Spleen (tissue), 13 donors: ENCODE measurements at places on chromosomes 7 and 10.

DNA sequence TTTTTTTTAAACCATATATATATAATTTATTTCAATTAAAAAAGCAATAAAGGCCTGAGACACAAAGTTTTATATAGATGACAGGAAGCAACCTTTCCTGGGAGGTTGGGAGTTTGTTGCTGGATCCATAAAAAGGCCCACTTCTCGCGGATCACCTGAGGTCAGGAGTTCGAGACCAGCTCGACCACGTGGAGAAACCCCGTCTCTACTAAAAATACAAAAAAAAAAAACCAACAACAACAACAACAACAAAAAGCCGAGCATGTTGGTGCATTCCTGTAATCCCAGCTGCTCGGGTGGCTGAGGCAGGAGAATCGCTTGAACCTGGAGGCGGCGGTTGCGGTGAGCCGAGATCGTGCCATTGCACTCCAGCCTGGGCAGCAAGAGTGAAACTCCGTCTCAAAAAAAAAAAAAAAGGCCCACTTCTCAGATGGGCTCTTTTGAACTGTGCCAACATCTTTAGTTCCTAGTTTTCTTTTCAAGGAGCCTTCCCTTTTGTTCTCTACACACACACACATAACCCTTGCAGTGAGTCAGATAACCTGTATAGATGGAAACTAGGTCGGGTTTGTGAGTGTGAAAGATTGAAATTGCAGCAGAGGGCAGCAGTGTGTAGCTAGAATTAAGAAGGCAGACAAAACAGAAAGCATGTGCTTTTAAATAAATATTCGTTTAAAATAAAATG lies 1.2 kb upstream of the SMNDC1 start:
- no peak for DNase-seq

GRCh38 chr7:114130866-114131265 lies 212.1 kb upstream of the PPP1R3A start:
- no peak for DNase-seq

DNA sequence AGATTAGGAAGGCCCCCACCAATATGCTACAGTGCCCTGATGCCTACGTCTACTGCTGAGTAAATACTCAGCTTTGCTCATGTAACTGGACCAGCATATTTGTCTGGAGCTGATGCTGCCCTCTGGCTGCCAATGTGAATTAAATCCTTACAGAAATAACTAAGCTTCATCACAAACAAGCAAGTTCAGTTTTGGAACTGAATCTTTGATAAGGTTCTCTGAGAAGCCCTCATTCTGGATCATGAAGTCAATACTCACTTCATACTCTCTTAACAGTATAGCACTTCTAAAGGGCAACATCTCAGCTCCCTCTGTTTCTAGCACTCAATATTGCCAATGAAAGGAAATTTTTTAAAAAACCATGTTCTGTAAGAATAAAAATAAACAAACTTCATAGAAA lies 246.7 kb downstream of the ETV1 start:
- DNase-seq: no peak

GRCh38 chr10:13100349-13101294 lies 659 bp downstream of the OPTN start:
- no peak for DNase-seq

DNA sequence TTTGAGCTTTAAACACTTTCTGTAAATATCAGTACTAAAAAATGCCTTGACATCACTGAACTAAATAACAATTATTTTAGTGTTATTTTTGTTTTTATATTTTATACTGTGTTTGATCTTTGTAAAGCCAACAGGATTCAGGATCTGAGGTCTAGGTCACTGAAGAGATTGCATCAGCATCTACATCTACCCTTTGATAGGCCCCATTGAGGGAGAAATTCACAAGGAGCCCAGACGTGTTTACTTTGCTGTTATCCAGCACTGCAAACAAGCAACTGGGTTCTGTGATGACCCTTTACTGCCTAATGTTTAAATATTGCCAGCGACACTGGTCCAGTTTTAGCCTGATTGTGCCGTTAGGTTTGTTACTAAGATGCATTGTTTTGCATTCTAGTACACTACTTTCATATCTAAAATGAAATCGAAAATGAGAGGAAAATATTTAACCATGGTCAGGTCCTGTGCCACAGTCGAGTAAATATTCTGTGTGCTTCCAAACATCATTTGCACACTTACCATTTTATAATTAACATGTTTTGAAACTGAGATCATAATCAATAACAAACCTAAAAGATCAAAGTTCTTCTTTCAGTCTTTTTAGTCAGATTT lies 48.7 kb downstream of the SP8 start:
- DNase-seq: no peak

GRCh38 chr7:123460616-123461015 lies 73.8 kb downstream of the IQUB start:
- DNase-seq: no peak

DNA sequence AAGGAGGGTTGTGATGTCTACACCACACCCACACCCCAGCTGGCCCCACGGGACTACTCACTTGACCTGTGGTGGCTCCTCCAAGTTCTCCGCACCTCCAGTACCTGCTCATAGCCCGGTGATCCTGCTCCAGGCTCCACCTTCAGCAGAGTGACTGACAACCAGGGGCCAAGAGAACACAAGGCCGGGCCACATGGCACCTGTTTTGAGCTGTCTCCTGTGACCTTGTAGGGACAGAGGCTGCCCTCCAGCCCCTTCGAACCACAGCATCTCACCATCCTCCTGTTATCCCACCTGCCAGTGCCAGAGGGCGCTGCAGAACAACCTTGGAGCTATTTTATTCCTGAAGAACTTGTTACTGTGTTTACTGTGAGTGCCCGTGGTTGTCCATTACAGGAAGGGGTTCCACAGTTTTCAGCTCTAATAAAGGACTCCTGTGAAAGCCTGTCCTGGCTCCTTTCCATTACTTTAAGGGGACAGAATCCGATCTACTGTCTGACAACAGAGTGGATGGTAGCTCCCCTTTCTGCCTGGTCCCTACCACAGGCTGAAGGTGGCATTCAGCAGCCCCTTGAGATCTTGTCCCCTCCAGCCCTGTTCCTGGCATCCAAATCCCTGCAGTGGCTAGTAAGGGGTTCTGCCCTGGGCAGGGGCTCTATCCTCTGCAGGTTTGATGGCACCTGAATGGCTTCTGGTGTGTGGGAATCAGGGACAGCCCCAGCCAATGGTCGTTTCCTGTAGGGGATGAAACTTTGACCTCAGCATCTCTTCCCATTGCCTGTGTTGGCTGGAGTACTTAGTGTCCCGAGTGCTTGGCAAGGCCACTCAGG lies 50.8 kb downstream of the C10orf120 start:
- DNase-seq: peak; percentile 69

- no peak for DNase-seq
These were observed 10.0 kb upstream of the STK31 start for GRCh38 chr7:23700046-23700445.

DNA sequence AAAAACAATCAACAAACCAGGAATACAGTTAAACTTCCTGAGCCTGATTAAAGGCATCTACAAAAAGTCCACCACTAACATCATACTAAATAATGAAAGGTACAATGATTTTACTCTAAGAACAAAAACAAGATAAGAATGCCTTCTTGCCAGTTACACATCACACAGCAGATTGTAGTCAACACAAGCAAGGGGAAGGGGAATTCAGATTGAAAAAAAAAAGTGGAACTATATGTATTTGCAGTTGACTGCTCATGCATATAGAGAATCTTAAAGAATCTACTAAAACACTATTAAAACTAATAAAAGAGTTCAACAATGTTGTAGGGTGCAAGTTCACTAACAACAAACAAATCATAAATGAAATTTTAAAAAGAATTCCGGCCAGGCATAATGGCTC lies 28.5 kb downstream of the ZNF33B start:
- no peak for DNase-seq

DNA sequence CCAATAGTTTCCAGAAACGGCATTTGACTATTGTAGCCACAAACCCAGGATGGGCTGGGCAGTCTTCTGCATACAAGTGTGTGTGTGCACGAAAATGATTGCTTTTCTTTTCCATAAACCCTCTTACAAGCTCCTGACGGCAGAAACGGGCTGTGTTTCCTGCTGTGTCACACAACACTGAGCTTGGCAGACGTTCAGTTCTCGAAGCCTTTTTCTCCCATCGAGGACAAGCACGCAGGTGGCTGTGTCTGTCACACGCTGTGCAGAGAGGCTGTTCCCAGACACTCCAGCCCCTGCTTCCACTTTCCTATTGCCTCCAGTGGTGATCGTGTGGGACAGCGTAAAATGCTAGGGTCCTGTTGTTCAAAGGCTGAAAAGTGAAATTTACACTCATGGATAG lies 32.1 kb downstream of the RBAK start:
- no peak for DNase-seq

GRCh38 chr7:110831419-110831818 lies 259.5 kb upstream of the LRRN3 start:
- no peak for DNase-seq

- no peak for DNase-seq
These were observed 86.9 kb downstream of the UBE2H start for GRCh38 chr7:129865925-129866201.

DNA sequence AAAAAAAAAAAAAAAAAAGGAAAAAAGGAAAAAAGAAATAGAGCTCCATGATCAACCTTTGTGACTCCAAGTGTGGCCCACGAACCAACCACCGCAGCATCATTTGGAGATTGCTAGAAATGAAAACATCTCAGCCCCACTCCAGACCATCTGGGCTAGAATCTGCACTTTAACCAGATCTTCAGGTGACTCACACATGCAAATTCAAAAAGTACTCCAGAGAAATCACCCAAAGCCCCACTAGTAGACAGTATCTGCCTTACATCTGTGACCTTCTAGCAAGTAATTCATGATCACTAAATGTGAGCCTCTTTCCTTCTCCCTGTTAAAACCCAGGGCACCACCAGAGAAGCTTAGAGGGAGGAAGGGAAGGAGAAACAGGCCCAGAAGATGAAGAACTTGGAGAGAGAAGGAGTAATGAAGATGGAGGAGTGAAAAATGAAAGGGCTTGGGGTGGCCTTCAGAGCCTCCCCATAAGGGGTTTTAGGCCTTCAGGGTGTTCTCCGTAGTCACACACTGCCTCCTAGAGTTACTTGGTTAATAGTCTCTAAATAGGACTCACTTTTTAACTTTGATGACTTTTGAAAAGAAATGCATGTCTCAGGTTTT lies 94.0 kb downstream of the SLC37A3 start:
- no peak for DNase-seq

- DNase-seq: peak; percentile 64
These were observed 176.3 kb downstream of the GRID1 start for GRCh38 chr10:86190291-86190690.

- DNase-seq: no peak
These were observed 48.3 kb downstream of the LANCL2 start for GRCh38 chr7:55413442-55413841.

GRCh38 chr7:140025814-140026433 lies 36.8 kb downstream of the PARP12 start:
- no peak for DNase-seq

GRCh38 chr10:110416776-110417711 lies 80.7 kb upstream of the DUSP5 start:
- no peak for DNase-seq

DNA sequence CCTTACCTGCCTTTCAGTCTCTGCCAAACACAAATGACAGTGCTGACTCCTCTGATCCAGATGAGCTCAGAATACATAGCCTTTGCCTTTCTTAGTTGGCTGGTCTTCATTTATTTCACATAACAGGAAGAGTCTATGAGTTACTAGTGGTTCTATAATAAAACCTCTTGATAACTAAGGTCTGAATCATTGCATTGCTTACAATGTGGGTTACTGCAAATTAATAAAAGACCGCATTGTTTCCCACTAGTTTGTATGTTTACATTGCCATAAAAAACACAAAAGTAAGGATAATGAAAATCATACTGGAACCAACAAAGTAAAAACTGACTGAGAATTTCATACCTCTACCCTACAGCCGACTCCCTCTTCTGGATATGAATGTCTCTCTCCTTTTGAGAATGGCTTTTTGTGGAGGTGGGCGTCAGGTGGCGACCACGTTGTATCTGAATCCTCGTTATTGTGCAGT lies 62.0 kb upstream of the AKR1E2 start:
- no peak for DNase-seq

- DNase-seq: no peak
These were observed 112.5 kb downstream of the ZMIZ1 start for GRCh38 chr10:79181227-79181626.

DNA sequence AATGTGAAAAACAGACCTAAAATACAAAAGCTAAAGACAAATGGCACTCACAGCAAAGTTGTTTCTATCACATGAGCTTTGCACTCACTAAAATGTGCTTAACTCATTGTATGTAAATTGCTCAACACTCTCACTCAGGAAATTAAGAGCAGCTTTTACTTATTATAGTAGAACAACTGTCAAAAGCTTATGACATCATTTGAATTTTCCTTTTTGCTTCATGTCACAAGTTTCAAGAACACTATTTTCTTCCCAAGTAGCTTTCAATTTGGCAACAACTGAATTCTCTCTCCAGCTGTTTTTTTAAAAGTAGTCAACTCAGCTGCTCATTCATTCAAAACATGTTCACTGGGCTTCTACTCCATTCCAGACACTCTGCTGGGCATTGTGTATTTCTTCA lies 46.9 kb downstream of the ATE1 start:
- DNase-seq: no peak

DNA sequence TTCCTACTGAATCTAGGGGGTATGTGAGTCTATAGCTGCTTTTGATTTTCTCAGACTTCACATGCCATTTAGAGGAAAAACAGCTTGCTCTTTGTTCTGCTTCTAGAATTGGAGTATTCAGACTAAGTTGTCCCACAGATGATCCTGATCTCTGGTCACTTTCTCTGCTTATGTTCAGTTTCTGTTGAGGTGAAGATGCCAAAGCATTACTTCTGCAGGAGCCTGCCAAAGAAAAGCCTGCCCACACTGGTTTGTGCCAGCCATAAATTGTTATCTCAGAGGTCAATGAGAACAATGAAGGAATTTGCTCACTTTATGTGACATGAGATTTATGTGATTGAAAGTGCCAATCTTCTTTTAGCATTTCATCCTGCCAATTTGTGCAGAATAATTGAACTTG lies 163.6 kb downstream of the CDK14 start:
- DNase-seq: no peak

- no peak for DNase-seq
These were observed 42.2 kb downstream of the PCDH15 start for GRCh38 chr10:54758791-54759190.

DNA sequence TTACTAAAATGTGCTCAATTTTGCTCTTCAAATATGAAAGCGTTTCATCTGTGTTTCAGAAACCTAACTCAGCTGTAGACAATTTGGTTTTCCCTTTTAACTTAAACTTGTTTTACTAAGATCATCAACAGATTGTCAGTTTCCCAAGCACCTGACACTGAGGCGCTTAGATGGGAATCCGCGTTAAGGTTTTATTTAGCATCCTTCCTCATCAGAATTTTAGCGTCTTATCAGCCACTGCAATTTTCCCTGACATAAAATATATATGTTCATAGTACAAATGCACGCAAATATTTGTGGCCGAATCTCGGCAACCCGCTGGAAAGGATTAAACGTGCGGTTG lies 1.2 kb downstream of the SGCE start:
- no peak for DNase-seq

DNA sequence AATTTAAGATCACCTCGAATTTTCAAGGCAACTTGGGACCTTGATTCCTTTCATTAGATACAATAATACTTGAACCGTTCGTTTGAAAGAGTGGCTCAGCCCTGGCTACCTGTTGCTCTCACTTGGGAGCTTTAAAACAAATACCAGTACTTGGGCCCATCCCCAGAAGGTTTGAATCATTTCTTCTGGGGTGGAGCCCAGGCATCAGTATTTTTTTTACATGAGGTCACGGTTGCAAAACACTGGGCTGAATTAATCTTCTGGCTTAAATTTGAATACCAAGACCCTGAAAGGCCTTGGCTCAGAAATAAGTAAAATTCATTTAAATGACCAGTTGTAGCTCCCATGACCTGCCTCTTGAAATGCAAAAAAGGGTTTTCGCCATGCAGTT lies 214.9 kb downstream of the CREB5 start:
- DNase-seq: no peak
